ENCODE measurements at places on chromosomes 1 and 21. TPM values are rescaled to one million over a fixed set of nuclear protein-coding genes. Genes with fewer than 3 reads are reported as not detected.
A peak's percentile ranks its signal among the peaks of the same experiment; 100 is the strongest.

- H3K27ac ChIP-seq, result no peak overlapping the region
- DNase-seq, result no peak
- no peaks in the 10 kb centered on the region for H3K27me3 ChIP-seq
- no peaks in the 10 kb centered on the region for H3K36me3 ChIP-seq
- no peaks in the 10 kb centered on the region for H3K4me1 ChIP-seq
- no peak overlapping the region for H3K4me3 ChIP-seq
Observed at GRCh38 chr1:35243691-35244090, 24.8 kb upstream of the ZMYM4 start.

GRCh38 chr1:169694304-169695075 is 16.9 kb downstream of the SELL start:
- no peak overlapping the region for H3K27ac ChIP-seq
- H3K36me3 ChIP-seq, result no peaks in the 10 kb centered on the region
- no peaks in the 10 kb centered on the region for H3K27me3 ChIP-seq

DNA sequence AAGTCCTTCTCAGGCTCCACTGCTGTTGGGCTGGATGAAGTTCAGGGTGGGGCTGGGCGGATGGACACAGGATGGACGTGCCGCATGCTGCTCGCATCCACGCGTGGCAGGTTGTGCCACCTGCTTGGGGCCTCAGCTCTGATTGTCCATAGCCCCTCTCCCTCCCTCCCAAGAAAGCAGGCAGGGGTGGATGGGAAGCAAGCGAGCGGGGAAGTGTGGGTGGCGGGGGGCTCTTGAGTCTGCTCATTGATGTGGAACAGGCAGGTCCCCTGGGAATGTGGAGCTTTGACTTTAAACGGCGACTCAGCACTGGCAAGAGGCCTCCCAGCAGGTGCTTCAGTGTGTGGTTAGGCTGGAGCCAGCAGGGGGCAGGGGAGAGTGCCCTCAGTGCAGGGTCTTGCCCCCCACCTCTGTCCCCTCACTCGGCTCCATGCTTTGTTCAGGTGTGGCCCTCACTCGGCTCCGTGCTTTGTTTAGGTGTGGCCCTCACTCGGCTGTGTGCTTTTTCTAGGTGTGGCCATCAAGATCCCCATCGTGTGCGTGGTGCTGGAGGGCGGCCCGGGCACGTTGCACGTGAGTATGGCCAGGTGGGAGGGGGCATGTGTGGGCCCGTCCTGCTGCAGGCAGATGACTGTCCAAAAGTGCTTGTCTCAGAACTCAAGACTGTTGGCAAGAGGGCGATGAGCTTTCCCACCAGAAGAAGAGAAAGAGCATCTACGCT is 23.9 kb downstream of the TRPM2 start:
- H3K4me3 ChIP-seq, result no peak overlapping the region
- no peak overlapping the region for H3K27ac ChIP-seq
- DNase-seq, result no peak
- no peaks in the 10 kb centered on the region for H3K4me1 ChIP-seq

GRCh38 chr21:34126269-34126668 is 52.9 kb downstream of the MRPS6 start:
- peaks cover 24% of the 10 kb centered on the region for H3K4me1 ChIP-seq
- H3K27ac ChIP-seq, result no peak overlapping the region
- no peak for DNase-seq

- peak within 1 kb of the TSS; percentile 27 for H3K27ac ChIP-seq
- no peak for DNase-seq
- H3K27me3 ChIP-seq, result no peaks in the 10 kb centered on the region
- peaks cover 1% of the 10 kb centered on the region for H3K4me1 ChIP-seq
Observed at GRCh38 chr1:34792868-34793727, at the start of gene GJA4. Gene GJA4 (plus strand): TSS chr1:34792999. CDS start chr1:34794214, 1,215 bp downstream.

GRCh38 chr1:28751315-28752060 is 14.7 kb downstream of the YTHDF2 start:
- no peaks in the 10 kb centered on the region for H3K27me3 ChIP-seq
- no peaks in the 10 kb centered on the region for H3K36me3 ChIP-seq
- H3K27ac ChIP-seq, result no peak overlapping the region
- H3K4me3 ChIP-seq, result no peak overlapping the region

DNA sequence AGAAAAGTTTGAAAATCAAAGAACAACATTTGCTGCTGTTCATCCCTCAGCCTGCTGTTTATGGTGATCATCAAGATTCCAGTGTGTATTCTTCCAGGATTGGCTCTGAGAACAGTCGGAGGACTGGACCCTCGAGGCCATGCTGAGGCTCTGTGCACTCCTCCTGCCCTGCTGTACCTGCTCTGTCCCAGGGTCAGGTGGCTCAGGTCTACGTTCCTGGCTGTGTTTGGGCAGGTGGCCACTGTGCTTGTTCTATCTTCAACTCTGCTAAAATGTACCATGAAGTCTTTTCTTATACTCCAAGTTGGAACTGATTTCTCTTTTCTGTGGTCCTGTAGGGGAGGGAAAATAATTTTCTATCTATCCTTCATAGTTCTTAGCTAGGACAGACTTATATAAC is 175.9 kb downstream of the RWDD3 start:
- H3K4me1 ChIP-seq, result no peaks in the 10 kb centered on the region

GRCh38 chr1:202815120-202815519 is 4.4 kb downstream of the PCAT6 start:
- H3K4me3 ChIP-seq, result no peak overlapping the region
- H3K4me1 ChIP-seq, result peaks cover 3% of the 10 kb centered on the region
- no peaks in the 10 kb centered on the region for H3K36me3 ChIP-seq
- H3K27me3 ChIP-seq, result no peaks in the 10 kb centered on the region

- DNase-seq, result no peak
- no peaks in the 10 kb centered on the region for H3K36me3 ChIP-seq
- H3K4me3 ChIP-seq, result no peak overlapping the region
- no peaks in the 10 kb centered on the region for H3K27me3 ChIP-seq
- no peaks in the 10 kb centered on the region for H3K4me1 ChIP-seq
- no peak overlapping the region for H3K27ac ChIP-seq
Observed at GRCh38 chr1:151408891-151409290, 9.5 kb downstream of the PSMB4 start.

- no peak overlapping the region for H3K4me3 ChIP-seq
- DNase-seq, result no peak
- H3K4me1 ChIP-seq, result peaks cover 2% of the 10 kb centered on the region
- no peak overlapping the region for H3K27ac ChIP-seq
- H3K36me3 ChIP-seq, result no peaks in the 10 kb centered on the region
Observed at GRCh38 chr1:171310661-171311087, 3.3 kb upstream of the FMO4 start.

GRCh38 chr1:29921741-29922140 is 685.4 kb downstream of the PTPRU start:
- H3K36me3 ChIP-seq, result no peaks in the 10 kb centered on the region
- no peaks in the 10 kb centered on the region for H3K27me3 ChIP-seq
- no peak overlapping the region for H3K27ac ChIP-seq

DNA sequence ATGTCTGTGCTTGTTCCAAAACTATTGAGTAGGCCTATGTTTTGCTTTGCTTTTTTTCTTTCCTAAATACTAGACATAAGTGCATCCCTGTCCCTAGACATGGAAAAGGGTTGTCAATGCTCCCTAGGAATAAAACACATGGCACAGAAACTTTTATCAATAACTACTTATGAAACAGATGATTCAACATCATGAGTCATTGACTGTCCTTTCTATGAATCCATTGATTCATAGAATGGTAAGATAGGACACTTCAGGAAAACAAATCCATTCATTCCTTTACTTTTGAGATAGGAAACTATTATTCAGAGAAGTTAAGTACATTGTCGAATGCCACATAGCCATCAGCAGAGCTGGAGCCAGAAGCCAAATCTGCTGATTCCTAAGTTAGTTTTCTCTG is 147.5 kb downstream of the TSEN15 start:
- H3K27me3 ChIP-seq, result no peaks in the 10 kb centered on the region
- no peaks in the 10 kb centered on the region for H3K4me1 ChIP-seq
- H3K4me3 ChIP-seq, result no peak overlapping the region
- H3K27ac ChIP-seq, result no peak overlapping the region

DNA sequence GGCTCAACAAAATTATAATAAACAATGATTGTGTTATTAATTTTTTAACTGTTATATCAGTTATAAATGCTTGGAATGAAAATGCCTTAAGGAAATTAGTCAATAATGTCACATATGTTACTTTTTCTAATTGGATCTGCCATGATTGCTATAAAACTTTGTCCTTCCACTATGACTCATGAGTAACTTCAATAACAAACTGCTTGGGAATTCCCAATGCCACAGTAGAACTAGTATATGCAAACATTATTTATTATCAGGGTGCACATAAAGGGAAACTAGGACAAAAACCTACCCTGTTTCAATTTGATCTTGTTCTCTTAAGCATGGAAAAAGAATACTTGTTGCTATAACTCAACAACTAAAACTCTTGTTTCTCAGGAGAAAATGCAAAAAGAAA is 59.1 kb upstream of the PDC start:
- no peaks in the 10 kb centered on the region for H3K4me1 ChIP-seq
- H3K27ac ChIP-seq, result no peak overlapping the region
- H3K36me3 ChIP-seq, result no peaks in the 10 kb centered on the region
- no peak overlapping the region for H3K4me3 ChIP-seq
- no peaks in the 10 kb centered on the region for H3K27me3 ChIP-seq

DNA sequence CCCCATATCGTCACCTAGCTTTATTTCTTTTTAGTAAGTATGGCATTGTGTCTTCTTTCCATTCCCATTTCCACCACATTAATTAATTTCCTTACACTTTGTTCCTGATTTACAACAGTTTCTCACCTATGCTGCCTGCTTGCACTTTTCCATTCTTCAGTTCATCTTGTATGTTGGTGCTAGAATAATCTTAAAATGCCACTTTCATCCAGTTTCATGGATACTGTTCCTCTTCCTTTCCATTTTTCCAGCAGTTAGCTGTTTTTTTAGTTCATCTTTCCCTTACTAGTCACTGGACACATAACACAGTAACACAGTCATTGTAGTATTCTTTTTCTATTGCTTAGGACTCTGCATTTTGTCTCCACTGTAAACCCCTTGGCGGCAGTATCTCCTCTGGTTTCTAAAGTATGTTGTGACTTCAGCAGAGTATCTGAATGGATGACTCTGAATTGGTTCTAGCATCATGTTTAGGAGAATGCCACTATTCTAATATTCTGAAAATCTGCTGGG is 2.1 kb downstream of the CDC7 start:
- DNase-seq, result no peak
- no peak overlapping the region for H3K27ac ChIP-seq
- H3K27me3 ChIP-seq, result no peaks in the 10 kb centered on the region

- no peaks in the 10 kb centered on the region for H3K4me1 ChIP-seq
- no peak overlapping the region for H3K27ac ChIP-seq
- H3K27me3 ChIP-seq, result no peaks in the 10 kb centered on the region
- no peak overlapping the region for H3K4me3 ChIP-seq
Observed at GRCh38 chr1:65109487-65109886, 38.5 kb upstream of the AK4 start.

- H3K27ac ChIP-seq, result no peak overlapping the region
- H3K4me3 ChIP-seq, result no peak overlapping the region
- no peak for DNase-seq
Observed at GRCh38 chr1:230090194-230090711, 23.2 kb downstream of the GALNT2 start.

DNA sequence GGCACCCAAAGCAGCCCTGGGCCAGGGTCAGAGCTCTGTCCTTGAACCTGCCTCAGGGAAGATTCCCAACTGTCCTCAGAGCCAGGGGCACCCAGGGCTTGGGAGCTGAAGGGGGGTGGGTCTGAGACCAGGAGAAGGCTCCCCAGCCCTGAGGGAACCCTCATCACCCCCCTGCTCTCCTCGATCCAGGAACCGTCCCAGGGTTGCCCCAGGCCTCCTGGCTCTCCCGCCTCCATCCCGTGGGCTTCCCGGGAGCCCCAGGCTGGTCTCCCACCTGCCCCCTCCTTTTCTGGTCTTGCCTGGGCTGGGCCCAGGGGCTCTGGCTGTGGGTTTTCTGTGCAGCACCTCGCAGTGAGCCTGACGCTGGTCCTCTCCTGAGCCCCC is 6.7 kb upstream of the SAMD11 start:
- no peak overlapping the region for H3K4me3 ChIP-seq
- DNase-seq, result no peak
- no peak overlapping the region for H3K27ac ChIP-seq
- no peaks in the 10 kb centered on the region for H3K36me3 ChIP-seq
- H3K27me3 ChIP-seq, result no peaks in the 10 kb centered on the region

DNA sequence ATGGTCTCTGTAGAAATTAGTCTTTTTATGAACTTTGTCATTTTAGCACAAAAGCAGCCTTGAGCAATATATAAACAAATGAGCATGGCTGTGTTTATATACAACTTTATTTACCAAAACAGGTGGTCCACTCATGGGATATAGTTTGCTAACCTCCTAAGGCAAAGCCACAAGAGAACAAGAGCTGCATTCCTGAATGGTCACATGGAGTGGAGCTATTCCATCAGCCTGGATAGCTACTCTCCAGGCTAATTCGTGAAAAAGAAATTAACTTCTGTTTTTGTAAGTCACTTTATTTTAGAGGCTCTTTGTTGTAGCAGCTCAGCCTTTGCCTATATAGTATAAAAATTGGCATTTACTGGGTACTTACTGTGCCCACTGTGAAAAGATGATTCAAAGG is 163.3 kb upstream of the FAM78B start:
- DNase-seq, result no peak
- H3K4me1 ChIP-seq, result no peaks in the 10 kb centered on the region
- H3K36me3 ChIP-seq, result no peaks in the 10 kb centered on the region
- no peak overlapping the region for H3K4me3 ChIP-seq
- H3K27me3 ChIP-seq, result no peaks in the 10 kb centered on the region

DNA sequence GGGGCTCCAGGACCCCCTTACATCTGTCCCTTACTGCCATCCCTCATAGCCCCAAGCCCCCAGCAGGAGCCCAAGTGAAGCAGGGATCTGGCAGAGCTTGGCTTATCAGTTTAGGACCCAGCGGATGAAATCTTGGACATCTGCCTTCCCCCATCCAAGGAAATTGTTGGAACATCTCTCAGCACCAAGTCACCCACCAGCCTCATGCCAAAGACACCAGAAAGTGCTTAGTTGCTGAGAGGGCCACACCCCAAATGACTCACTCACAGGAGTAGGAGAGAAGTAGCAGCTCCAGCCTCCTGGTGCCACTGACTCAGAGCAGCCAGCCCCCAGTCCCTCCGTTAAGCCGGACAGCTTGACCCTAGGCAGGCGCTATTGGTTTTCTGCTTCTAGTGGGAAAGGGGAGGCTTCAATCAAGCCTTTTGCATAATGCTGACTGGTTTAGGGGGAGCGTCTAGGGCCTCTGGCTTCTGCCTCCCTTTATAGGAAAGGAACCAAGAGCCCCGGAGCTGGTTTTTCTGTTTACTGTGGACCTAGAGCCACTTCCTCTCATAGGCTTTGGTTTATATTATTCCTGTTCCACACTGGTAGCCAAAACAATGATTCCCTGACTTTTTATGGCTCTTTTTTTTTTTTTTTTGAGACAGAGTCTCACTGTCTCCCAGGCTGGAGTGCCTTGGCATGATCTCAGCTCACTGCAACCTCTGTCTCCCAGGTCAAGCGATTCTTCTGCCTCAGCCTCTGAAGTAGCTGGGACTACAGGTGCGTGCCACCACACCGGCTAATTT is 114.2 kb upstream of the IPO9 start:
- peak overlapping the region; percentile 81 for H3K27ac ChIP-seq
- DNase-seq, result peak; percentile 68
- no peaks in the 10 kb centered on the region for H3K27me3 ChIP-seq
- H3K36me3 ChIP-seq, result no peaks in the 10 kb centered on the region
- H3K4me1 ChIP-seq, result peaks cover 50% of the 10 kb centered on the region

The EVA1C gene
- 34.9 TPM for total RNA-seq

The RXFP4 gene
- total RNA-seq, result not detected

The HSD3B2 gene
- 1.0 TPM for total RNA-seq

The CAMSAP2 gene
- total RNA-seq, result 40.0 TPM

The FMOD gene
- total RNA-seq, result 123 TPM

The PADI2 gene
- 0.24 TPM for total RNA-seq

The MCOLN3 gene
- total RNA-seq, result 2.0 TPM

The RNPEP gene
- total RNA-seq, result 37.5 TPM

The XCL1 gene
- total RNA-seq, result not detected

The ARHGEF10L gene
- 7.6 TPM for total RNA-seq

The DNASE2B gene
- 1.6 TPM for total RNA-seq
